NCI-H1436 (cell line): ENCODE measurements at places on chromosomes 11 and 22.

GRCh38 chr11:28529540-28530410 is 421.6 kb downstream of the METTL15 start:
- no peak for DNase-seq

- DNase-seq = no peak
Measured at GRCh38 chr11:109658190-109658589, 236.2 kb downstream of the C11orf87 start.

GRCh38 chr11:45670386-45671135 is 5.1 kb upstream of the CHST1 start:
- no peak for DNase-seq

- DNase-seq = no peak
Measured at GRCh38 chr22:48746789-48747425, 1080.8 kb downstream of the BRD1 start.

- DNase-seq = no peak
Measured at GRCh38 chr22:49973018-49973961, 12.7 kb downstream of the PIM3 start.

- no peak for DNase-seq
Measured at GRCh38 chr11:72681226-72682153, 7.3 kb upstream of the PDE2A start.

GRCh38 chr11:133649040-133649439 is 116.7 kb upstream of the OPCML start:
- no peak for DNase-seq

- DNase-seq = no peak
Measured at GRCh38 chr22:36734171-36735058, 30.9 kb upstream of the CACNG2 start.

GRCh38 chr22:41263704-41264103 is 22.3 kb downstream of the RANGAP1 start:
- no peak for DNase-seq

DNA sequence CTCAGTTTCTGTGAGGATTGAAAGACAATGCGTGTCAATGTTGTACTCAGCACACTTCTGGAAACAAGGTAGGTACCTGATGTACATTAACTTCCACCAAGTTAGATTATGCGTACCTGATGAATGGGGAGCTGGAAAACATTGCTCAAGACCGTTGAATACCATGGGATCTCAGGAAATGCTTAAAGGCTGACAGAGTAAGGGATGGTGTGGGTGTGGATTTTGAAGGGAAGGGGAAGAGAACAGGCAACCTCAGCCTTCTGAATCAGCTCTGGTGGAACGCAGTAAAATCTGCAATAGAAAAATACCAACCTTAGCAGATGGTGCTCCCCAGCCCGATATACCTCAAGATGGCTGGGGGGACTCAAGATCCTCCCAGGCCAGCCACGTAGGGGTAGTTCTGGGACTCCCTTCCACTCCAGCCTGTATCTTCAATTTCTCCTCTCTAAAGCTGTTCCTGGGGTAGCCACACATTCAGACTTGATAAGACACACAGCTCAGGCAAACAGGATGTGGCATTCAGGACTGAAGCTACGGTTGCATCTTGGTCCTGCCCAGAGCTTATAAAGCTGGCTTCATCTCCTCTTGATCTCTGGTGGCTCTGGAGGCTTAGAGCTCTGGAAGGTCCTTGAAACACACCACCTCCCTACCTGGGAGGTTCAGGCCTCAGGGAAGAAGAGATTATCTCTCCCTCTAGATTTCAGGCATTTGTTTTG is 111.8 kb downstream of the CTNND1 start:
- no peak for DNase-seq

DNA sequence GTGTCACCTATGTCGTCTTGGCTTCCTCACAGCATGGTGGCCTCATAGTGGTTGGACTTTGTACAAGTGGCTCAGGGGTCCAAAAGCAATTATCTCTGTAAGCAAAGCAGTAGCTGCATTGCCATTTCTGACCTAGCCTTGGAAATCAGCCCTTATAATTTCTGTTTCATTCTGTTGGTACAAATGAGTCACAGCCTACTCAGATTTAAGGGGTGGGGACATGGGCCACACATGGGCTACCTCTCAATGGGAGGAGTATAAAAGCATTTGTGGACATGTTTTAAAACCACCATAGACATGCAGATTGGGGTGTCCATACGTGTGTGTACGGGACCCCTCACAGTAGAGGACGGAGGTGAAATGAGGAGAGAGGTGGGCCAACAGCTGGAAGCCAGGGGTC is 41.6 kb downstream of the CHRDL2 start:
- DNase-seq = no peak

DNA sequence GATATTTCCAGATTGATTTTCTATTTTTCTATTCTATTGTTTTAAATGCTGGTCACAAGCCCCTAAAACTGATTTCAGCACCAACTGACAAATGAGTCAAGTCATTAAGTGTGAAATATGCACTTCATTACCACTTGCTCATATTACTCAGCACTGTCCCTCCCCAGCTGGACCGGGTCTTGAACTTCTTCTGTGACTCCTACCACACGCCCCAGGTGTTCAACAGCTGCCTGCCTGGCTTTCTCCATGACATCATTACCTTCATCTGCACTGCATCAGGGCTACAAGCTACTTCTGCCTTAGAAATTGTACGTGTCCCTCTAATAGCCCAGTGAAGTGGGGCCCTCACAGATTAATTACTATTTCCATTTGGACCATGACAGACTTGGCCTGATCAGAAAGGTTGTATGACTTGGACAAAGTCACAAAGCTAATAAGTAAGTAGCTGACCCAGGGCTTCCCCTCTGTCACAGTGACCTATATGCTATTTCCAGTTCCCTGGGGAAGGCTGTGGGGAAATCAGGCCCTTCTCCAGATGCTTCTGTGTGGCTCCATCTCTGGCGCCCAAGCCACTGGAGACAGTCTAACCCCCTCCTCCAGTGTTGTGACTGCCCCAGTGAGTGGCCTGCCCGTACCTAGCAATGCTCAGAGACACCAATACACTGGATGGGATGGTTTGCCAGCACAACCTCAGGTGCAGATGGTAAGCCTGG is 18.1 kb downstream of the TBC1D10A start:
- DNase-seq = no peak

GRCh38 chr22:19432133-19432851 is at the start of gene MRPL40:
Gene MRPL40 (plus strand): TSS chr22:19432545. CDS start chr22:19432555, 10 bp downstream.
- peak; percentile 91 for DNase-seq

GRCh38 chr11:126147208-126148111 is 64.0 kb downstream of the RPUSD4 start:
- no peak for DNase-seq

GRCh38 chr22:45096256-45096907 is 67.3 kb upstream of the NUP50 start:
- DNase-seq = peak; percentile 27

DNA sequence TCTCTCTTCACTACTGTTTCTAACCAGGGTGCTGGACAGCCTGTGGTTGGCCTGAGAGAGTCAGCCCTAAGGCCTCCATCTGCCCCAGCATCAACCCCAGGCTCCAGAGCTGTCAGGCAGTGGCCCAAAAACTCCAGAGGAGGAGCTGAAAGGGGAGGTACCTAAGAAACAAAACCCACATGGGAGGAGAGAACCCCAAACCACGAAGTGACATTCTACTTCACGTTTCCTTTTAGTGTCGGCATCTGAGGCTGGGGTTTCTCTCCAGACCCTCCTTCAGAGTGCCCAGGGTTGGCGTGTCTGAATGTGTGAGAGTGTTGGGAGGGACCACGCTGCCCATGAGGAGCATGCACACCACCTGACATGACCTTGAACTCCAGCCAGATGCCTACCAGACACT is 69.8 kb upstream of the NNMT start:
- DNase-seq = no peak

- no peak for DNase-seq
Measured at GRCh38 chr11:112274007-112274783, 13.5 kb upstream of the PLET1 start.

DNA sequence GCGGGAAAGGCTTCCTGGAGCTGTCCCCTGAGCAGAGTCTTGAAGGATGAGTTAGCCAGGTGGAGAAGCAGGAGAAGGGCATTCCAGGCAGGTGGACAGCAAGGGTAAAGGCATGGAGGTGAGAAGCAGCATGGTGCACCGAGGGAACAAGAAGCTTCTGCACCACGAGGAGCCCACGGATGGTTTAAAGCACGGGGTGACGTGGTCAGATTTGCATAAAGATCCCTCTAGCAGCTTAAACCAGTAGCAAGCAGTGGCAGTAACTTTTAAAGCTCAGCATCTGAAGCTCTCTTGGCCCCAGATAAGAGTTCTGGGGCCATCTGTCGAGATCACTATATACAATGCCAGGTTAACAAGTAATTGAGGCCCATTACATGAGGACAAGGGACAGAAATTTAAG is 36.8 kb downstream of the SERPINH1 start:
- DNase-seq = no peak

DNA sequence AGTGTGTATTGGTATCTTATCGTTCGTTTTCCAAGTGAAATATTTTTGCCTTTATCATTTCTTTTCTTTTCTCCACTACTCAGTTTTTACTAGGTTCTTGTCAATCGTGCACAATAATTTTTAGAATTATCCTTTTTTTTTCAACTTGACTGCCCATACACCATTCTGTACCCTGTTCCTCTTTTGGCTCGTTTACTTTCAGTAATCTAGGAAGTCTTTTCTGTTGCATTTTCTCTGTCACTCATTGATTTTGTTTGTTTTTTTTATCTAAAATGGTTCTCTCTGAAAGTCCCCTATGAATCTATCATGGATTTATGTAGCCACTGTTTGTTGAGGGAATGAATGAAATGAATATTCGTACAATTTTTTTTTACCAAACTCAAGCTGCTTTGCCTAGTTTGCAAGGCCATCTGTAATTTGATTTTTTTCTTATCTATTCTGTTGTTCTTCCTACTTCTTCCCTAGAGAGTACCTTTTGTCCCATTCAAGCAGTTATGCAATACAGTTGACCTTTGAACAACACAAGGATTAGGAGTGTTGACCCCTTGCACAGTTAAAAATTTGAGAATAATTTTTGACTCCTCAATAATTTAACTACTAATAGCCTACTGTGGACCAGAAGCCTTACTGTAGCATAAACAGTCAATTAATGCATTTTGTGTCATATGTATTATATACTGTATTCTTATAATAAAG is 166.3 kb downstream of the TMEM135 start:
- no peak for DNase-seq

DNA sequence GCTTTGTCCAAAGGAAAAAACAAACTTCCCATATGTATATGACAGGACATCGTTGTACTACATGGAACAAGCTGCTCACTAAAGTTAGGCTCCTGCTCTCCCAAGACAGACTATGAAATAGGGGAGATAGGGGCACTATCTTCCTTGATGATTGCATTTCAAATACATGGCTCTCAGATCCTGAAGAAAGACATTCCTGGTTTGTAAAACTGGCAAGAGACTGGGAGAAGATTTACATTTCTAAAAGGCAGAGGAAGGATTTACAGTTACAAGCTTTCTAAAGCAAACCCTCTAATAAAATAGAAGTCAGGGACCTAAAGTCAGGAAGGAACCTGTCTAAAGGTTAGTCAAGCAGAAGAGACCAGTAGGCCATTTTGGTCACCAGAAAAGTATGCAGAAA is 103.7 kb downstream of the SLC17A6 start:
- DNase-seq = no peak

GRCh38 chr11:112176077-112176476 is 765 bp downstream of the BCO2 start:
- DNase-seq = no peak

GRCh38 chr11:16598032-16598431 is 140.4 kb upstream of the C11orf58 start:
- no peak for DNase-seq

GRCh38 chr11:33360642-33361041 is 103.5 kb downstream of the HIPK3 start:
- no peak for DNase-seq

- DNase-seq = no peak
Measured at GRCh38 chr11:117519590-117519989, 191.9 kb downstream of the CEP164 start.

DNA sequence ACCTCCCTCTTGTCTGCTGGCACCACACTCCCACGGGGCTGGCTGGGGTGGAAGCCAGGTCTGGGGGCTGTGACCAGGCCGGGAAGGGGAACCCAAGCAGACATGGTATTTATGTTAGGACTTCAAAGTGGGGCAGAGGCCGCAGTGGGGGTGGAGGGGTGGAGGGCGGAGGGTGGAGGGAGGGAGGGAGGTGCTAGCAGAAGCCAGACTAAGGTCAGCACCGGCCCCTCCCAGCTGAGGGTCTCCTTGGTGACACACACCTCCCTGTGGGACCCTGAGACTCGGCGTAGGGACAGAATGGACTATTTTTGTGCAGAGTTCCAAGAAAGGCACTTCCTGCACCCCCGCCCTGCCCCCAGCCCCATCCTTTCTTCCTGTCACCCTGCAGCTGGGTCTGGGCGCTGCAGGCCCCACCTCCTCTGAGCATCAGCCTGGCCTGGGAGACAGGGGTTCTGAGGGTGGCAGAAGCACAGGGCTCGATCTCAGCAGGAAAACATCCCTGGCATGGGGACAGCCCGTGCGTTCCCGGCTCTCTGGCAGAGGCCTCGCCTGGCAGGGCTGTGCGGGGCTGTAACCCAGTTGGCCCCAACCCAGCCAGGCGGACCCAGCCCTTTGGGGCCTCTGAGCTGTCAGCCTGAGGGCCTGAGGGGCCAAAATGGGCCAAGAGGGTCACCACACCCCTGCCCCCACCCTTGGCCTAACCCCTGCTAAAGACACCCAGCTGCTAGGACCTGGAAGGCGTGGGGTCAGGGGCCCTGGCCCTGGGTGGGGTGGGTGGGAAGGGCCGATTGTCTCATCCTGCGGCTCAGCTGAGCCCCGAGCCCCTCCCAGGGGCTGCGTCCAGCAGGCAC is 9.6 kb upstream of the CD248 start:
- no peak for DNase-seq

GRCh38 chr11:6911948-6912347 is 8.9 kb upstream of the OR2D3 start:
- no peak for DNase-seq

DNA sequence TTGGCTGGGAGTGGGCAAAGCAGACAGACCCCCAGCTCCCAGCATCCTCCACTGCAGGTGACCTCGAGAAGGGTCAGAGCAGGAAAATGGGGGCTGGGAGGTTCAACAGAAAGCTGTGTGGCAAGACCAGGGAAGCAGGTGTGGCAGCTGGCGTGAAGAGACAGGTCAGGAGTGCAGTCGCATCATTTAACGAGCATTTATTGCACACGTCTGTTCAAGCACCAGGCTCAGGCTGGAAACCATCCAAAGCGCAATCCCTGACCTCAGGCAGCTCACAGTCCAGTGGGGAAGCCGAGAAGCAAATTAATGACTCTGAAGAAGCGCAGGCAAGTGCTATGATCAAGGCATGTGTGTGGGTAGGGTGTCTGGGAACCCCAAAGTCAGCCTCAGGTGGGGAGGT is 7.4 kb downstream of the SLC25A45 start:
- DNase-seq = no peak

- DNase-seq = no peak
Measured at GRCh38 chr11:73399159-73399590, 23.0 kb downstream of the RELT start.
